ENCODE measurements at places on chromosomes 12 and 14. TPM values are rescaled to one million over a fixed set of nuclear protein-coding genes. Genes with fewer than 3 reads are reported as not detected.

LRP6 gene
- polyA plus RNA-seq, result 18.4 TPM

PIANP gene
- polyA plus RNA-seq, result 1.2 TPM

DIO2 gene
- polyA plus RNA-seq, result 28.9 TPM

SCNN1A gene
- 0.26 TPM for polyA plus RNA-seq

TSPAN11 gene
- polyA plus RNA-seq, result 0.37 TPM

COPS7A gene
- 104 TPM for polyA plus RNA-seq

GLT8D2 gene
- polyA plus RNA-seq, result 119 TPM

C12orf50 gene
- not detected for polyA plus RNA-seq

TESPA1 gene
- not detected for polyA plus RNA-seq

KRT79 gene
- not detected for polyA plus RNA-seq

Data from AG04450 (cell line).